ENCODE measurements at places on chromosomes 2 and 18.
A peak's percentile ranks its signal among the peaks of the same experiment; 100 is the strongest.

DNA sequence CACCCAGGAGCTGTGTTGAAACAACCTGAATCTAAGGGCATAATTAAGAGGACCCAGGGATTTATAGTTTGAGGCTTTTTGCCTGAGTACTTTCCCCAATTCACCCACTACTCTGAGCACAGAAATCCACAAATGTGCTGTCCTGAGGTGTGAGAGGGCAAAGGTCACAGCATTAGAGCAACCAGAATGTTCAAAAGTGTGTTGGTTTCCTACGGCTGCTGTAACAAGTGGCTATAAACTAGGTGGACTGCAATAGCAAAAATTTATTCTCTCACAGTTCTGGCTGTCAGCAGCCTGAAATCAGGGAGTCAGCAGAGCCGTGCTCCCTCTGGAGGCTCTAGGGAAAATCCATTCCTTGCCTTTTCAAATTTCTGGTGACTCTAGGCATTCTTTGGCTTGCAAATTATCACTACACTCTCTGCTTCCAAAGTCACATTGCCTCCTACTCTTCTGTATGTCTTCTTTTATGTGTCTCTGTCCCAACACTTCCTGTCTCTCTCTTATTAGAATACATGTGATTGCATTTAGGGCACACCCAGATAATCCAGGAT, 91.4 kb upstream of the TACR1 start:
- no peaks in the 10 kb centered on the region for H3K36me3 ChIP-seq
- no peaks in the 10 kb centered on the region for H3K4me1 ChIP-seq
- no peak for DNase-seq
- no peak overlapping the region for H3K27ac ChIP-seq
- no peaks in the 10 kb centered on the region for H3K27me3 ChIP-seq

- no peaks in the 10 kb centered on the region for H3K4me1 ChIP-seq
- no peaks in the 10 kb centered on the region for H3K36me3 ChIP-seq
- peaks cover 7% of the 10 kb centered on the region for H3K27me3 ChIP-seq
- DNase-seq = no peak
- no peak overlapping the region for H3K4me3 ChIP-seq
Measured at GRCh38 chr2:215769246-215769645, 244.1 kb downstream of the MREG start.

- H3K27me3 ChIP-seq = peaks cover 10% of the 10 kb centered on the region
- peaks cover 5% of the 10 kb centered on the region for H3K4me1 ChIP-seq
- peak; percentile 59 for DNase-seq
- no peak overlapping the region for H3K27ac ChIP-seq
- no peaks in the 10 kb centered on the region for H3K36me3 ChIP-seq
Measured at GRCh38 chr18:35949903-35950627, 22.4 kb upstream of the RMP24 start.

DNA sequence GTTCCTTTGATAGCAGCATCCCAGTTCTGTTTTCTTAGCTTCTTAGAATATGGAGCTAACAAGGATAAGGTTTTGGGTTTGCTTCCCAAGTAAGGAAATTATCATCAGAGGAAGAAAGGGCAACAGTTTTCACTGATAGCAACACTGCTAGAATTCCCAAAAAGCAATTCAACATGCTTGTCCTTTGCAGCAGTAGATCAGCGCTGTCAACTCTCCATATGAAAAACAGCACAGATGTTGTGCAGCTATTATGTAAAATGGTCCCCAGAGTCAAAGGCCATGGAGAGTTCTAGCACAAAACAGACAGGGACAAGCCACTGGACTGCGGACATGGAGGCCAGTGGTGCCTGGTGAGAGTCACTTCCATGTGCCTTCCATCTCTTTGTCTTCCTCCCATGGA, 135.9 kb upstream of the RNF152 start:
- no peak overlapping the region for H3K27ac ChIP-seq
- no peaks in the 10 kb centered on the region for H3K4me1 ChIP-seq
- H3K27me3 ChIP-seq = peaks cover 6% of the 10 kb centered on the region
- DNase-seq = no peak
- H3K36me3 ChIP-seq = no peaks in the 10 kb centered on the region

GRCh38 chr2:235579128-235579527, 85.3 kb downstream of the AGAP1 start:
- H3K27ac ChIP-seq = no peak overlapping the region
- H3K4me1 ChIP-seq = no peaks in the 10 kb centered on the region
- no peak overlapping the region for H3K4me3 ChIP-seq
- H3K36me3 ChIP-seq = no peaks in the 10 kb centered on the region
- peaks cover 4% of the 10 kb centered on the region for H3K27me3 ChIP-seq

All from immature natural killer cell (primary cell).